ENCODE measurements at places on chromosomes 3 and 15. TPM values are rescaled to one million over a fixed set of nuclear protein-coding genes. Genes with fewer than 3 reads are reported as not detected.

GRCh38 chr3:109618766-109619378 is 281.5 kb upstream of the DPPA4 start:
- no peak for DNase-seq

DNA sequence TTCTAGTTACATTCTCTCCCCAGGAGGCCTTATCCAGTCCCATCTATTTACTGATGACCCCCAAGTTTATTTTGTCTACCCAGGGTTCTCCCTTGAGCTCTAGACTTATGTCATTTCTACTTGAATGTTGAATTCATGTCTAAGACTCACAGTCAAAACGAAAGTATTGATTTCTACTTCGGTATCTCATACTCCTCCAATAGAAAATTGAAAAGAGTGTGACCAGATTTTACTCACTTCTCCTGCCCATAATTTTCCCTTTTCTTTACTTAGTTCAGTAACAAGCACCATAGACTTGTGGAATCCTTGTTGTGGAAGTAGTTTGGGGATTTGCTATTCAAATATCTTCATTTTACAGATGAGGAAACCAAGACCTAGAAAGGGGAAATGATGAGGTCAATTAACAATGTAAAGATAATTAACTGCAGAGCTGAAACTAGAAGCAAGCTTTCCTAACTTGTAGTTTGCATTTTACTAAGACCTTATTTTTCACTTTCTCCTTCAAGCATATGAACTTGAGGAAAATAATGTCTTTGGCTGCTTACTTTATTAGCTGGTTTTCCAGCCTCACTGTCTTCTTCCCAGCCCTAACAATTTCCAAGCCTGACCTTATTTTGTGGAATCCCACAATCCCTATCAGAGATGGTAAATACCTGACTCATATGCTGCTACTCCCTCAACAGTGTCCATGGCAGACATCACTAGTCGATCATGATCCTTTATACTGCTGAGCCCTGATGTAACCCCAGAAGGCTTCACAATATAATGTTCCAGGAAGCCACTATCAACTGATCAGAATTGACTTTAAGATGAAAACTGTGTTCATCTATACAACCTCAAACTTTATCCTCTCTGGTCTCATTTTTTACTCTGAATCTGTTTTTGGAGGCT is 123.9 kb upstream of the AGBL1 start:
- no peak for DNase-seq

DNA sequence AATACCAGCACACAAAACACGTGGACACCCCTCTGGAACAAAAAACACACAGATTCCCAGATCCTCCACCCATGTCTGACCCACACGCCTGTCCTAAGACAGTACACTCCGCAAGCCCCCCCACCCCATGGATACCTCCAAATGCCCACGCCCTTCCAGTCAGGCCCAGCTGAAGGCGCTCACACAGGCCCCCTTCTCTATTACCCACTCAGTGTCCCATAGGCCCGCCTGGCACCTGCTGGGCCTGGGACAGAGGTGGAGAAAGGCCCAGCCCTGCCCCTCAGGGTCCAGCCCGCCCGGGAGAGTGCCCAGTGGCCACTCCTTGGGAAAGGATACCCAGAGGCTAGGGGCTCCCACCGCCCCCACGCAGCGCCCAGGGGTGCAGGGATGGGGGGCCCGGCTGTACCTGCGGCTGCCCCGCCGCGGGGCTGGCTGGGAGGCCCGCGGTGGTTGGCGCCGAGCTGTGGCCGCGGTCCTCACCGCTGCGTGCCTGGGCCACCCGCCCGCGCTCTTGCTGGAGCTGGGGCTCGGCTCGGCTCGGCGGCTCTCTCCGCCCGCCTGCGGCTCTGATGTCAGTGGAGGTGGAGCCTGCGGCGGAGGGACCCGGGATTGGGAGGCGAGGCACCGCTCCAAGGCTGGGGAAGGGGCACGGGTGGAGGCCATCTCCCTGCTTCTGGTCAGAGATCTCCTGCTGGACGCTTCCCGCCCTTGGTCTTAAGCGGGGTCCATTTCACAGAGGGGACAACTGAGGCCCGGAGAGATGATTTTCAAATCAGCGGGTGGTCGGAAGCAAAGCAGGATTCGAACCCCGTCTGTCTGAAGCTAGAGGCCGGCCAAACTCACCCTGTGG is at the start of gene CAMK1:
TSS of gene CAMK1 (minus strand) at position 522 of the 850 bp plus-strand sequence. CDS start 2,198 bp downstream, outside the sequence.
- peak; percentile 82 for DNase-seq

The HTR3E gene
- not detected for total RNA-seq

DNA sequence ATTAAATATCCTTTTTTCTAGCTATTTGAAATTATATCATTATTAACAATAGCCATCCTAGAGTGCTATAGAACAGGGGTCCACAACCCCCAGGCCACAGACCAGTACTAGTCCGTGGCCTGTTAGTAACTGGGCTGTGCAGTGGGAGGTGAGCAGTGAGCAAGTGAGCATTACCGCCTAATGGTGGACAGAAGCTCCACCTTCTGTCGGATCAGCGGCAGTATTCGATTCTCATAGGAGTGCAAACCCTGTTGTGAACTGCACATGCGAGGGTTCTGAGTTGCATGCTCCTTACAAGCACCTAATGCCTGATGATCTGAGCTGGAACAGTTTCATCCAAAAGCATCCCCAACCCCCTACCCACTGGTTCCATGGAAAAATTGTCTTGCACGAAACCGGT is 11.7 kb downstream of the CLDN16 start:
- DNase-seq, result no peak

GRCh38 chr15:66847565-66847991 is 145.5 kb downstream of the SMAD6 start:
- DNase-seq, result no peak

The CYP1A2 gene
- total RNA-seq, result 0.14 TPM

DNA sequence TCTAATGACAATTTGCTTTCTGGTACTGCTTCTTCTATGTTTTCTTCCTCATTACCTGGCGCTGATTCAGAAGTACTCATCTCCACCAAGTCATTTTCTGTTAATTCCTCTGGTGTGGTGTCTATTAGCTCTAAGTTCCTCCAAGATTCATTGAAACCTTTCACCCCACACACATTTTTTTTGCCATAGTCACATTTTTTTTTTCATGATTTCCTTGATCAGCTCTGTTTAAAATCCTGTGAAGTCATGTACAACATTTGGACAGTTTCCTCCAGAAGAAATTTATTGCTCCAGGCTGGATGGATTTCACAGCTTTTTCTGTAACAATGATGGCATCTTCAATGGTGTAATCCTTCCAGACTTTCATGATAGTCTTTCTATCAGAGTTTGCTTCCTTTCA is 243.2 kb upstream of the VEPH1 start:
- no peak for DNase-seq

The CLCN2 gene
- 104 TPM for total RNA-seq

The CLEC3B gene
- total RNA-seq, result 42.9 TPM

GRCh38 chr3:117084739-117085270 is 375.2 kb downstream of the TUSC7 start:
- DNase-seq, result no peak

The ISLR gene
- 53.0 TPM for total RNA-seq

DNA sequence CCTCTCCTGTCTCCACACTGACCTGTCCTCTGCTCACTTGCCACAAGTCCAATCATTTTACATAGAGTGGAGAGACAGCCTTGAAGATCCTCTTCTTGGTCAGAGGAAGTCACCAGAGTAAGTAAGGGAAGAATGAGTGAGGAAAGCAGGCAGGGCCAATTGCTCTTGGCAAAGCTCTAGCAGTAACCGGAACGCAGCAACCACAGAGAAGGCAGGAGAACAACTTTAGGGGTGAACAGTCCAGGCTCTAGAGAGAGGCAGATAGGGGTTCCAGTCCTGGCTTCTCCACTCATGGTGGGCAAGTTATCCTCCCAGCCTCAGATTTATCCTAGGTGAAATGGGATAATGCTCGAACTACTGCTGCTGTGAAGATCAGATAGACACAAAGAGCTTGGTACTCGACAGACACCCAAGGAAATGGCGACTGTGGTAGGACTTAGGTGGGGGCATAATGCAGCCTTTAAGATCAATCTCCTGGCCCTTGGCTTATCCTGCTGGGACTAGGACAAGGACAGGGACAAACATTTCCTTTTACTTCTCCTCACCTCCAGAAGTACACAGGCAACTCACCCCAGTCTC is 1.2 kb upstream of the ADAMTSL3 start:
- no peak for DNase-seq

DNA sequence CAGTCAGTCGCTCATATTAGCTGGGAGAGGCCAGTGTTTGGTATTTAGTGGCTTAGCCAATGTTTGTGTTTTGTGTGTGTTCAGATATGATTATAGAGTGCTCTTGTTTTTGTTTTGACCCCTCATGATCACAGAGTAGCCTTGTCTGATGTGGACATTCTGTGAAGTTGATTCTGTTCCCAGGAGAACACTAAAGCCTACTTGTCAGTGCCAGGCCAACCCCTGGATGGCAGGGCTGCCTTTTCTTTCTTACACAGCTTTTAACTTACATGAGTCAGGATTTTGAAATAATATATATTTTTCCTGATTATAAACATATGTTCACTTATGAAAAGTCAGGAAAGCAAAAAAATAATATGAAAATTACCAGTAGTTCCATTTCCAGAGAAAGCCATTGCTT is 11.9 kb downstream of the CFAP161 start:
- DNase-seq, result no peak

DNA sequence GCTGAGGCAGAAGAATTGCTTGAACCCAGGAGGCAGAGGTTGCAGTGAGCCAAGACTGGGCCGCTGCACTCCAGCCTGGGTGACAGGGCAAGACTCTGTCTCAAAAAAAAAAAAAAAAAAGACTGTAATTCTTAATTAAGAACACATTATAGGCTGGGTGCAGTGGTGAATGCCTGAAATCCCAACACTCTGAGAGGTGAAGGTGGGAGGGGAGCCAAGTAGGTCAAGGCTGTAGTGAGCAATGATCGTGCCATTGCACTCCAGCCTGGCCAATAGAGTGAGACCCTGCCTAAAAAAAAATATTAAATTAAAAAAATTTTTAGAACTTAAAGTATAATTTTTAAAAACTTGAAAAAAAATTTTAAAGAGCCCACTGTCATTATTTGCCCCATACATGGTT is 13.4 kb upstream of the ARPIN start:
- no peak for DNase-seq

DNA sequence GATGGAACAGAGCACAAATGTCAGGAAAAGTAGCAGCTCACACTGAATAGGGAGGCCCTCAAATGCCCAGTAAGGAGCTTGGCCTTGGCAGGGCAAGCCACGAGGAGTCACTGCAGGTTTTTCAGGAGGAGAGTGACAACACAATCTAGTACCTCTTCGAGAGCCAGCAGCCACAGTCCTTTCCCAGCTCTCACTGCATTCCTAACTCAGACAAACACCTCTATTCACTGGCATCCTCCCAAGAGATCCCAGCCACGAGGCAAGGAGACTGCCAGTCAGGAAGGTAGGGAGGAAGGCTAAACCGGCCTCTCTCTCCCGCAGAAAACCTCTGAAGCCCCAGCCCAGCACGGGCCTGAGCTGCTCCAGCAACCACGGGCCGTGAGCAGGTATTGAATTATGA is 146.0 kb upstream of the SMAD3 start:
- no peak for DNase-seq

- no peak for DNase-seq
These were observed 232.3 kb upstream of the MRPL3 start for GRCh38 chr3:131735116-131735515.

The STARD5 gene
- total RNA-seq, result 6.7 TPM

The GHSR gene
- total RNA-seq, result not detected

DNA sequence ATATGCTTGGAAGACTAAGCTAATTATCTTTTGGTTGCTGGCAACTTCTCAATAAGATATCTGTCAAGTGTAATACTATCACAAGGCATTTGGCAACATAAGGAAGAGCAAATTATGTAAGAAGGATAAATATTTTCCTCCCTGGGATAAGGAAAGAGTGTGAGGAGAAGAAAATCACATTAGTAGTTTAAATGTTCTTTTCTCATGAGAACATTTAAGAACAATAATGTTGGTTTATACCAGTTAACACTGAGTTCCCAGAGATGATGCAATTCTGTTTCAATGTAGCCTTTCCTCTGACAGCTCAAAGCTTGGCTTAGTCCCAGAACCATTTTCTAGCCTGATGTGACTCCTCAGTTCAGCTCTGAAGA is 66.1 kb upstream of the NPHP3 start:
- no peak for DNase-seq

- no peak for DNase-seq
These were observed 49.5 kb upstream of the SEC13 start for GRCh38 chr3:10370429-10370828.

The CNTN3 gene
- 10.8 TPM for total RNA-seq

DNA sequence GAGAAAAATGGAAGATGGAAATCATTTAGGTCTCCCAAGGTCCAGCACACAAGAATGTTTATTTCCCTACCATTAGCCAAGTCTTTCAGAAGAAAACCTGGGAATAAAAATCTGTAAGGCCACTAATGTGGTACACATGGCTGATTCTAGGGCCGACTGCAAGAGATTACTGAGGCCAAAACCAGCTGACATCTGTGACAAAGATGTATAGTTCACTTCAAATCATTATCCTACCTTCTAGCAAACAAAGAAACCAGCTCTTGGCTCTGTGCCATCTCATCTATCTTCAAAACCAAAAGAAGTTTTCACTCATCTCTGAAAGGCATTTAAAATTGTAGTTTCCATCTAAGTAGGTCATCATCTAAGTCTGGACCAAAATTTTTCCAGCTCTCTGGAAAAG is 43.9 kb downstream of the ERC2 start:
- no peak for DNase-seq

GRCh38 chr15:84736375-84736774 is 12.0 kb upstream of the ZNF592 start:
- DNase-seq, result no peak

The RCN2 gene
- 34.3 TPM for total RNA-seq

DNA sequence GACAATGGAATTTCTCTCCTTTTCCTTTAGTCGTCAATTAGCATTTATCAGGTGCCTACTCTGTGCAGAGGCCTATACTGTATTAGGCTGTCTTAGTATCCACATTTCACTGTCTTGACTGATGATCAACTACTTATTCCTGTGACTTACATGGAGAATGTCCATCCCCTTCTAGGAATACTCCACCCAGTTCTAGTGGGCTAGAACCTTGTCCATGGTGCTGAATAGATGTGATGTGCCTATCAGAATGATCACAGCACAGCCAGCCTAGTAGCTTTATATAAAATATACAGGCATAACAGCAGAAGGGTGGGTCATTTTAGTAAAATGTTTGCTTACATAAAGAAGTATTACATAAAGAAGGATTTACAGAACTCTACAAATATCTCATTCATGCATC is 621.4 kb downstream of the PDCD6IP start:
- DNase-seq, result no peak

DNA sequence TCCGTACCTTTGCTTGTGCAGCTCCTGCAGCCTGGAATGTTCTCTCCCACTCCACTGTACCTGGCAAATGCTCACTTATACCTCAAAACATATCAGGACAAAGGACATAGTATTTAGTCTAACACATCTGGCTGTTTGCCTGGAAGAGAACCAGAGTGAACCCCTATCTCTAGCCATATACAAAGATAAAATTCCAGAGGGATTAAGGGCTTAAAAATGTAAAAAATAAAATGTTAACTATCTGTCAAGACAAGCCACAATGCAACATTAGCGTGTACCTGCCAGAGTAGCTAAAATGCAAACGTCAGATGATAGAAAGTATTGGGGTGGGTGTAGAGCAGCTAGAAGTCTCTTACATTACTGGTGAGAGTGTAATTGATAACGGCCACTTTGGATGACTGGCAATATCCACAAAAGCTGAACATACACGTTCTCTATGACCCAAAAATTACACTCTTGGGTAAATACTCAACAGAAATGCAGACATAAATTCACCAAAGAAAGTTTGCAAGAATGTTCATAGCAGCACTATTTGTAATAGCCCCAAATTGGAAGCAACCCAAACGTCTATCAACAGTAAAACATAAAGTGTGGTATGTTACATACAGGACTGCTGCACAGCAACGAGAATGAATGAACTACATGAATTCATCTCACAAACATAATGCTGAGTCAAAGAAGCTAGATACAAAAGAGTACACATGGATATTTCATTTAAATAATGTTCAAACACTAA is 18.2 kb upstream of the ADPGK start:
- DNase-seq, result no peak

All from mucosa of gallbladder (tissue), 1 donor.